ENCODE measurements at places on chromosomes 4 and X.

GRCh38 chr4:135277068-135277979 is 1075.7 kb upstream of the PABPC4L start:
- no peak for DNase-seq

- DNase-seq, result no peak
Observed at GRCh38 chr4:83259586-83259985, 25.0 kb downstream of the COQ2 start.

DNA sequence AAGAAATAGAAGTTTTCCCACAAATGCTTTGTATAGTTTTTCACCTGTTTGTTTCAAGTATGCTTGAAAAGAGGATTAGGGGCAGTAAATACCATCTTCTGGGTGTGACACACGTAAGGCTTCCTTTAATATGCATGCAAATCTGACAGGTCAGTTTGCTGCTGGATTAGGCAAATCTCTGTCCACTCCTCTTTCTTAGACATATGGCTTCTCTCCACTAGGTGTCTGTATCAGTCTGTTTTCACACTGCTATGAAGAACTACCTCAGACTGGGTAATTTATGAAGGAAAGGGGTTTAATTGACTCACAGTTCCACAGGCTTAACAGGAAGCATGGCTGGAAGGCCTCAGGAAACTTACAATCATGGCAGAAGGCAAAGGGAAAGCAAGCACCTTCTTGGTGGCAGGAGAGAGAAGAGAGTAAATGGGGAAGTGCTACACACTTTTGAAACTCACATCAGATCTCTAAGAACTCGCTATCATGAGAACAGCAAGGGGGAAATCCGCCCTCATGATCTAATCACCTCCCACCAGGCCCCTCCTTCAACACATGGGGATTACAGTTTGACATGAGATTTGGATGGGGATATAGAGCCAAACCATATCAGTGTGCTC is 66.9 kb downstream of the TAB3 start:
- no peak for DNase-seq

DNA sequence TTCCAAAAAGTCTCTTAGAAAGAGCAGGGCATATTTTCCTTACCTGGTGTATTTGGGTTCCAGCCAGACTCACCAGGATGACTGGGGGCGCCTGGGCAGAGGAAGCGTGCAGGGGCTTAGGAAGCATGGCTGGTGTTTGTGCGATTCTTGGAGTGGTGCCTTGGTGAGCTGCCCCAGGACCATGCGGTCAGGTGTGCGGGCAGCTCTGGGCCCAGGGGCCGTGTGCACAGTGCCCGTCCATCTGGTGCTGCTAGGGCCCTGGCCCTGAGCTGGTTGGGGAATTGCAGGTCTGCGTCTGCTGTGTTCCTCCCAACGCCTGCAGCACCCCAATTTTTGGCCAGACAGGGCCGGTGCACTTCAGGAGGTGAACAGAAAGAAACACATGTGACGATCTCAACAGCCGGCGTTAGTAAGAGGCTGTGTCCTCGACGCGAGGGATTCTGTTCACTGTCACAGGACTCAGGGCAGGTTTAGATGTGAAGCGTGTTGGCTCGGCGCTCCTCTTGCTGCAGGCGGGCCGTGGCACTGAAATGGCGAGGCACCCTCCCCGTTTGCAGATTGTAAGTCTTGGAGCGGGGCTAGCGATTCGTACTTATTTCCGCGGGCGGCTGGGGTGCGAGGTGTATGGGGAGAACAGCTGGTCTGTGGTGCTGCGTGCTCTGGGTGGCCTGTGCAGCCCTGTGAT is 15.2 kb downstream of the RGS12 start:
- no peak for DNase-seq

DNA sequence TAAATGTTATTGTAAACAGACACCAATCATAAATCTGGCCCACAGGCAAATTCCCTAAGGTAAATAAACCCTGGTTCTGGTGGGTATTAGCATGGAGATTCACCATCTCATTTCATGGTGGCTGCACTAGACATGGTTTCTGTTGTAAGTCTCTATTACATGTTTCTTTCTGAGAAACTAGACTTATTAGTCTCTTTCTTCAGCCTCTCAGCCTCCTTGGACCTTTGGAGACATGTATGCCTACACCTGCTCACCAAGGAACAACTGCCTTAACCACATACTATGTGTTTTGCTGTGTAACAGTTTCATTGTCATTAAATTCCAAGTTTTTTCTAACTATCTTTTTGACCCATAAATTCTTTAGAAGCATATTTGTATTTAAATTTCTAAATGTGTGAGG is 13.1 kb downstream of the DDIT4L start:
- no peak for DNase-seq

GRCh38 chr4:153520801-153521329 is 54.7 kb downstream of the TMEM131L start:
- no peak for DNase-seq

- DNase-seq, result no peak
Observed at GRCh38 chr4:182429896-182430295, 186.7 kb downstream of the TENM3 start.

- DNase-seq, result no peak
Observed at GRCh38 chrX:81280148-81280547, 78.2 kb downstream of the SH3BGRL start.

DNA sequence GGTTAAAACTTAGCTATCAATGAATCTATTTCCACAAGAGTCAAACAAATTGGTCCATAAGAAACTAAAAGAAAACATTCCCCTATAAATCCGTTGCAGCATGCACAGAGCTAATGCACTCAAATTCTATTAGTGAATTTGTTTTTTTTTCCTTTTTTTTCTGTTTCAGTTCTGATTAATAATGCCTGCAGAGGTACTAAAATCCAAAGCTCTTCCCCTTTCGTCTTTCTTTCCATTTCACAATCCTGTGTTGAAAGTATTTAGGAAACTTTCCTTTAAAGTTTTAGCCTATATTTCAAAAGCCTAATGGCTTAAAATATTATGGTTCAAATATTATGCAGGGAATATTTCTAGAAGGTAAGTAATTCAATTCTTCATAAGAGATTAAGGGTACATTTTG is 45.9 kb upstream of the VEGFD start:
- no peak for DNase-seq

DNA sequence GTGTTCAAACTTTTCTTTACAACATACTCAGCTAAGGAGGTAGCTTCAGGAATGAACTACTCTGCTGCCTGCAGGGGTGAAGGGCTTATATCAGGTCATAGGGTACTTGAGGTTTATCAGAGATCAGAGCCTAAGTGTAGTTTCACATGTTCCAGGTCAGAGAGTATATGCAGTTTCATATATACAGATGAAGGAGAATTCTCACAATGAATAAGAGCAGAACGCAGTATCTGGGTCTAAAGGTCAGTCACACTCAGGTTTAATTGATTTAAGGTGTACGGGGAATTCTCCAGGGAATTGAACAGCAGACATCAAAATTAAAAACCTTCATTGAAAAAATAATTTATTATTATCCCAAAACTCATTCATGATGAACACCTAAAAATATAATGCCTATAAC is 700.6 kb downstream of the TECRL start:
- no peak for DNase-seq

DNA sequence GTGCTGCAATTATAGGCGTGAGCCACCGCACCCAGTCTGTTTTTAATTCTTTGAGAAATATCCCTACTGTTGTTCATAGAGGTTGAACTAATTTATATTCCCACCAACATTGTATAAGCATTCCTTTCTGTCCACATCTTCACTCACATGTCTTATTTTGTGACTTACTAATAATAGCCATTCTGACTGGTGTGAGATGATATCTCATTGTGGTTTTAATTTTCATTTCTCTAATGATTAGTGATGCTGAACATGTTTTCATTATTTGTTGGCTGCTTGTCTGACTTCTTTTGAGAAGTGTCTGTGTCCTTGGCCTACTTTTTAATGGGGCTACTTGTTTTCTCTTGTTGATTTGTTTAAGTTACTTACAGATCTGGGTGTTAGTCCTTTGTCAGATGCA is 310.9 kb upstream of the MAOA start:
- no peak for DNase-seq

- peak; percentile 24 for DNase-seq
Observed at GRCh38 chr4:76585897-76586360, 150.9 kb downstream of the SHROOM3 start.

GRCh38 chr4:53477038-53477565 is 99.7 kb downstream of the FIP1L1 start:
- DNase-seq, result no peak

- no peak for DNase-seq
Observed at GRCh38 chr4:25792200-25792791, 70.5 kb downstream of the SEL1L3 start.

DNA sequence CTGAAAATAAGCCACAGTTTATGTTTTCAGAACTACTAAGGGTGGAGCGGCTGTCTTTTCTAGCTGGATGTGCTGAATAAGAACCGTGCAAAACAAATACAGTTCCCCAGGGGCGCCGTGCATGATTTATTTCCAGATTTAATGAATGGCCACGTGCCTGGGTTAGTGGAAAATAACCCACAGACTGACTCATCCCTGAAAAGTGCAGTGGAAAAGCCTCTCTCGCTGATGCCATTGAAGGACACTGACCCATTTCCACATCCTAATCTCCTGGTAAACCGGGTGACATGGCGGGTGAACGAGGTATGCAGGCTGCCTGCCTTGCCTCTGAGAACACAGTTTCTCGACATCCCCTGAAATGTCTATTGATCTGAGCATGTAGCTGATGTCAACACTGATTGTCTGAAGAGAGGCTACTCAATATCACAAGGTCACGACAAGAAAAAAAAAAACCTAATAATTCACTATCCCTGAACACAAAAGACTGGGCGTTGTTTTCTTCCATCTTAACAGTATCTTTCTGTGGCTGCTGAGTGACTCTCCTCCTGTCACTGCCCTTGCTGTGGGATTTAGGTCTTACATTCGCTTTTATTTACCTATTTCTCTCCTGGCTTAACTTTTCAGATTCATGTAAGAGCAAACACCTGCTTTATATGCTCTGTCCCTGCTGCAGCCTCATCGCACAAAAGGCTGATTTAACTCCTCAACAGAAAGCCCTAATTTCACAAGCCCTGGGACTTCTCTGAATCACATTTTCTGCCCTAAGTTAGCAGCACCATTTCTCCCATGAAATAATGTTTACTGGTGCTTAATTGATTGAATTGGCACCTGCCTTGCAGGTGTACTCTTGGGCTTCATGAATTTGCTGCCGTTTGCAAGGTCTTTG is 76.9 kb upstream of the SCOC start:
- DNase-seq, result no peak

DNA sequence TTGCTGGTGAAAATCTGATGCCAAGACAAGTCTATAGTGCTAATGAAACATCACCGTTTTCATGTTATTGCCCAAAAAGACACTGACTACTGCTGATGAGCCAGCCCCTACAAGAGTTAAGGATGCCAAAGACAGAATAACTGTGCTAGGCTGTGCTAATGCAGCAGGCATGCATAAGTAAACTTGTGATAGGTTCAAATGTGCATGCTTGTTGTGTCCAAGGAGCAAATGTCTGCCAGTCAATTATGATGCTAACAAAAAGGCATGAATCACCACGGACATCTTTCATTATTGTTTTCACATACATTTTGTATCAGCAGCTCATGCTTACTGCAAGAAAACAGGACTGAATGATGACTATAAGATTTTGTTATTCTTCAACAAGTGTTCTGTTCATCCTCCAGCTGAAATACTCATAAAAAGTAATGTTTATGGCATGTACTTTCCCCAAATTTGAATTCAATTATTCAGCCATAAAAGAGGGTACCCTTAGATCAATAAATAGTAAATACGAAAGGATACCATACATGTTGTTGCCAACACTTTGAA is 306.9 kb upstream of the ARSJ start:
- DNase-seq, result no peak

DNA sequence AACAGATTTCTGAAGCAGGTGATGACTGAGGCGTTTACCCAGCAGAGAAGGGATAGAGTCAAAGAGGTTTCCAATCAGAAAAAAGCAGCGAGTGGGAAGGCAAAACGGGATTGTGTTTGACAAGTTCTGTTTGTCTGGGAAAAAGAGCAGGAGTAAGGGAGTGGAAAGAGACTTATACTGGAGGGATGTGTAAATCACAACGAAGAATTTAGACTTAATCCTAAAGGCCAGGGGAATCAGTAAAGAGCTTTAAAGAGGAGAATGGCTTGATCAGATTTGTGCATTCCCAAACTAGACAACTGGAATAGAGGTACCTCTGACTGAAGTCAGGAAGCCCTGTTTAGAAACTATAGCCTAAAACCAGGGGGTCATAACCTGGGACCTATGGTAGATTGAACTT is 31.5 kb upstream of the LRBA start:
- DNase-seq, result no peak

DNA sequence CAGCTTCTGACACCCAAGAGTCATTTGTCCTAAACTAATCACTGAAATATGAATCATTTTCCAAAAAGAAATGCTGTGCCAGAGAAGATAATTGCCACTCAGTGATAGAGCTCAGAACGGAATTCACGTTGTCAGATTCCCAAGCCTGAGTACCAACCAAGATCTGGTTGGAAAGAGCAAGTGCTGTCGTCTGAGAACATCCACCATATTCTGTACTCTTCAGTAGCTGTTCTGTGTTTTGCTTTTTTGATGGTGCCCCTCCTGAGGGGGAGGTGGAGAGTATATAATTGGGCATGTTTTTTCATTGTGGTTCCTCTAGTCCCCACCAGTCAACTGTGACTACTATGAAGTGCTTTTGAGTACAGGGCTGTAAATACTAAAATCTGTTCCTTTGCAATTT is 13.2 kb downstream of the RUFY3 start:
- DNase-seq, result no peak

DNA sequence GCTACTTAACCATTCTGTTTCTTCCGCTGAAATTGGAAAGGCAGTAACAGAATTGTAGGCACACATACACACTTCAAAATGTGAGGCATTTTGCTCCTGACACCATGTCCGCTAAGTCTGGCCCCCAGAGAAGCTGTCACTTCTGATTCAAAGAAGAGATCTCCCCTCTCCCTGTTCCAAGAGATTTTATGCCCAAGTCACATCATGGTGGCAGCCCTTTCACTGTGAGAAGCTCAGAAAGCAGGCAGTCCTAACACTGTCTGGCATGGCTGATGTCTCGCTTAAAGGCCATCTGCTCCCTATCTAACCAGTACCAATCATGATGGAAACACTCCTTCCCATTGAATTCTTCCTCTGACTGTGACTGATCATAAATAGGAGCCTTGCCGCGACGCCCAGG is 83.9 kb downstream of the BEND2 start:
- DNase-seq, result no peak

DNA sequence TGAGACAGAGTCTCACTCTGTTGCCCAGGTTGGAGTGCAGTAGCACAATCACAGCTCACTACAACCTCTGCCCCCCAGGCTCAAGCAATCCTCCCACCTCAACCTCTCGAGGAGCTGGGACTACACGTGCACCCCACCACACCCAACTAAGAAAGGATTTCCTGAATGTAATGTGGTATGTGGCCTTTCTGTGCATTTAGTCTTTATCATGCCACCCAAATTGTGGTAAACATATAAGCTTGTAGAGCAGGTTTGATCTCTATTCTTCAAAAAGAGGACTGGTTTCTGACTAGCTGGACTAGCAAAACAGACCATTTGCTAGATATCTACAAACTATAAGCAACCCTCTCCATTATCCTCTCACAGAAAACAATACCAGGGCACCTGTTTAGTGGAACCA is 33.6 kb downstream of the ELOVL6 start:
- peak; percentile 14 for DNase-seq

GRCh38 chr4:16222957-16223527 is 3.2 kb downstream of the TAPT1 start:
- no peak for DNase-seq

Measured in CD4-positive, alpha-beta T cell treated with Interleukin-1 beta for 1 hour (primary cell).